ENCODE measurements at places on chromosomes 2 and 18.

GRCh38 chr18:50192995-50193795 lies 1.8 kb downstream of the MYO5B start:
- DNase-seq: no peak

GRCh38 chr18:68466672-68467071 lies 248.2 kb downstream of the TMX3 start:
- no peak for DNase-seq

- DNase-seq: peak; percentile 74
Observed at GRCh38 chr2:207905546-207905945, 119.8 kb downstream of the PLEKHM3 start.

GRCh38 chr2:197852108-197852507 lies 47.7 kb downstream of the PLCL1 start:
- DNase-seq: no peak

- DNase-seq: peak; percentile 88
Observed at GRCh38 chr18:11149441-11150270, at the start of gene PIEZO2. Gene PIEZO2, minus strand, starts transcription at chr18:11149569. Its CDS starts 981 bp downstream, at chr18:11148588.

DNA sequence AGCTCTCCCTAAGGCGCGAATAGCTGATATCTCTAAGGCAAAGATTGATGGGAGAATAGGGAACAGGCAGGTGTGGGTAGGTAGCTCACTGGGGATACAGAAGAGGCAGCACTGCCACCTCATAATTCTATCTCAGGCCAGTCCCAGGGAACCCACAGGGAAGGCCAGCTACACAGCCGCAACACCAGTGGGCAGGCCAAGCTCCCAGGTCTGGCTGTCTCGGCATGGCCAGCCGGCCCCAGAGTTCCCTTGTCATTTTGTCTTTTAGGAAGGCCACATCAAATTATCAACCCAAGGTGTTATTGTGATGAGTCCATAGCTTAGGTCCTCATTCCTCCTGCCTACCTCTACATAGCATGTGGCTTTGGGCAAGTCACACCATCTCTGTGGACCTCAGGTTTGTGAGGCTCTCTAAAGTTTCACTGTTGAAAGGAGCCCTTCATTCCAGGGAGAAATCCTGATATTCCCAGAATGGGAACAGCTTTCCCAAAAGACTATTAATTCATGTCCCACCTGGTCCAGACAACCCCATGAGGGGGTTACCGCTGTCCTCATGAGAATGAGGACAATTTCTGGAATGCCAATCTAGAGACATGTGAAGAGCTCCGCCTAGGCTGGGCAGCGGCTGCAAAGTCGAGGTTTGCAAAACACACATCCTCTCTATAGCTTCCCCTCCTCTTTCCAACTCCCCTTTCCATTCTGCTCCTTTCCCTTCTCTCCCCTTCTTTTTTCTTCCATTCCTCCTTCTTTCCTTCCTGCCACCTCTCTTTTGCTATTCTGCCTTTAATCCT lies 287.1 kb upstream of the ID2 start:
- DNase-seq: no peak
